ENCODE measurements at places on chromosomes 4 and X. TPM values are rescaled to one million over a fixed set of nuclear protein-coding genes. Genes with fewer than 3 reads are reported as not detected.

GRCh38 chr4:90542216-90542615, 415.0 kb downstream of the CCSER1 start:
- DNase-seq = no peak

- no peak for DNase-seq
Observed at GRCh38 chr4:34091451-34091850, 2152.9 kb downstream of the ARAP2 start.

Gene TMPRSS11A
- not detected for total RNA-seq

- no peak for DNase-seq
Observed at GRCh38 chr4:147578051-147578476, 39.1 kb upstream of the TMEM184C start.

- DNase-seq = no peak
Observed at GRCh38 chr4:2182994-2183393, 58.9 kb downstream of the HAUS3 start.

DNA sequence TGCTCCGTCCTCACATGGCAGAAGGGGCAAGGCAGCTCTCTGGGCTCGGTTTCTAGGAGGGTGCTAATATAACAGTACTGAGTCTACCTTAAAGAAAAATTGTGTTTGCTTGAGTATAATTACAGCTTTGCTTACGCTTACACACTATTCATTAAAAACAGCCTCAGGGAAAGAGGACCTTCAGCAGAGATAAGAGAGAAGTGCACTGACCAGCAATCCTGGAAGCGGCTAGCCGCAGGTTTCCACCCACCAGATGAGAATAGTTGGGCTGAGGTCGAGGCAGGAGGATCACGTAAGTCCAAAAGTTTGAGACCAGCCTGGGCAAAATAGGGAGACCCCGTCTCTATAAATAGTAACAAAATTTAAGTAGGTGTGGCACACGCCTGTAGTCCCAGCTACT, 15.2 kb upstream of the MRFAP1 start:
- no peak for DNase-seq

DNA sequence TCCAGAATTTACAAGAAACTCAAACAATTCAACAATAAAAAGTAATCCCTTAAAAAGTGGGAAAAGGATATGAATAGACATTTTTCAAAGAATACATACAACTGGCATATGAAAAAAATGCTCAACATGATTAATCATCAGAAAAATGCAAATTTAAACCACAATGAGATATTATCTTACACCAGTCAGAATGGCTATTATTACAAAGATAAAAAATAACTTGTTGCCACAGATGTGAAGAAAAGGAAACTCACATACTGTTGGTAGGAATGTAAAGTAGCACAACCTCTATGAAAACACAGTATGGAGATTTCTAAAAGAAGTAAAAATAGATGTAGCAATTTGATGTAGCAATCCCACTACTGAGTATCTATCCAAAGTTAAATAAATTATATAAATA, 65.1 kb upstream of the DIAPH2 start:
- no peak for DNase-seq

DNA sequence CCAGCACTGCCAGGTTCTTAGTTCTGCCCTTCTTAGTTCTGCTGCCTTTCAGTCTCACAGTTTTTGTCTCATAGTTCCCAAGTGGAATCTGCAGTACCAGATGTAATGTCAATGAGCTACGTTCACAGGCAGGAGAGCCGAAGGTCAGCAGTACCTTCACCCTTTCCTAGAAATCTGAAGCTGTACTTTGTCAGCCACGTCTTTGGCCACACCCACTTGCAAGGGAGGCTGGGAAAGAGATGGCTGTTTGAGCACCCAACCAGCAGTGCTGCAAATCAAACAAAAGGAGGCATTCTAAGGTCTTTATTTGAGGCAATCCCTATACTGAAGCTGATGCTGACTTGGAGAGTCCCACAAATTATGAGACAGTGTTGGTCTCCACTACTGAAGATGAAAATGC, 199.1 kb upstream of the NPY2R start:
- DNase-seq = no peak

Gene PABPC1L2A
- not detected for total RNA-seq

DNA sequence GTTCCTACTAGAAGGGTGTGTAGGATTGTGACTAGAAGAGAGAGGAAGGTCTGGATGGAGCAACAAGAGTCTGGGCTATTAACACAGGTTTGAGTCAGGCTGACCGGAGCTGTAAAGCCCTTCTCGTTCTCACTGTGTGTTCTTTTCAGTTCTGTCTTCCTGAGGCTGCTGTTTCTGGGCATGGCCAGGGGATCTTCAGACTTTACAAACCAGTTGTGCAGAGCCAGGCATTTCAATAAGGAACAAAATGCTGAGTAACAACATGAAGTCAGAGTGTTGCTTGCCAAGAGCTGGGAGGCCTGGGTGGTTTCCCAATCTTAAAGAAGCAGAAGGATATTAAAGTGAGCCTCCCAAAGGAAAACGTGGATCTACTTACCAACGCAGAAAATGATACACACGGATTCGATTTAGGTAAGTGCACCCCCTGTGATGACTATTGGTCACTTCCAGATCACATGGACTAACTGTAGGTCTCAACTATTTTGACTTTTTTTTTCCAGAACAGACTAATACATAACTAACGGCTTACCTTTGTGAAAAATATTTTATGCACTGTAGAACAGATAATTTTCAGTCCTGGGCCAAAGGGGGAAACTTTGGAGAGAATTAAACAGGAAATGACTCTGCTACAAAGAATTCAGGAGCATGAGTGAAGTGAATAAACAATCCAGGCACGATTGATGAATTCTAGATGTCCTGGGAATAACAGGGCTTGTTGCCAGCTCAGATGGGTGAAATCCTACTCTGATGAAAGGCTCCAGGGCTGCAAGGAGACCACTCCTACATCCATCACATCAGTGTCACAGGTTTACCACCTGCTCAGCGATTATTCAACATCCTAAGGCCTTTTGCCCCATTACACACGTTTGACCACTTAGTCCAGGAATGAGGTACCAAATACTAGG, 94.5 kb downstream of the ANXA3 start:
- no peak for DNase-seq

- DNase-seq = no peak
Observed at GRCh38 chrX:67619253-67619652, 75.4 kb downstream of the AR start.

GRCh38 chr4:165872461-165873297, at the start of gene TLL1:
Gene TLL1, plus strand, starts transcription at chr4:165873237. Its CDS starts 668 bp downstream, at chr4:165873905.
- DNase-seq = no peak

DNA sequence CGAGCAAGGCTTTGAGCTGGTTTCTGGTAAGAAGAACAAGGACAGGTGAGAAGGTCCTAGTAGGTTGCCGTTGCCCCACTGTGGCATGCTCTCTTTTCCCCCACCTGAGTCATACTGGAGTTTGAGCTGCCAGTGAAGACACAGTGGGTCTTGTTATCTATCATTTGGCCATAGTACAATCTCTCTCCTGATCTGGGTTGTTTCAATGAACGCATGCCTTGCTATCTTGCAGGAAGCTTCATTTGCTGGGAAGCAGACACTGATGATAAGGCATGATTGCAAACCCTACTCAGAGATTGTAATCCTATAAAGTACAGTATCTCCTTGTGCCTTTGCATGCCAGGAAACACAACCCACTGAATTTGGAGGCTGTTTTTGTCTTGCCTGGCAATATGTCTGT, 77.4 kb downstream of the CLNK start:
- DNase-seq = no peak

DNA sequence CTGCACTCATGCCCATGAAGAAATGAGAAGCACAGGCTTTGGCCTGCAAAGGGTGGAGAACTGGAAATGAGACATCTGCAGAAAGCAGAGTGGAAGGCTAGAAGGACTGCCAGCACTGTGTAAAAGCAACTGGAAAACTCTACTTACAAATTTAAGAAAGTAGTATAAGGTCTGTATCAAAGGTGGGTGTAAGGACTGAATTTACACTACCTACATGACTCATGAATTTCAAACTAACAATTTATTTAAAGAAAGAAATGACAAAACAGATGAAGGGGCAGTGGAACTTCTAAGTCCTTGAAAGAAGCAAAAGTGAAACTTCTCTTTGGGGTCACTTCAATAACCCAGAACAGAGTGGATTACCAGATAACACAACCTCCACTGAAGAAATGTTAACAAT, 71.2 kb downstream of the SLC10A7 start:
- DNase-seq = no peak

DNA sequence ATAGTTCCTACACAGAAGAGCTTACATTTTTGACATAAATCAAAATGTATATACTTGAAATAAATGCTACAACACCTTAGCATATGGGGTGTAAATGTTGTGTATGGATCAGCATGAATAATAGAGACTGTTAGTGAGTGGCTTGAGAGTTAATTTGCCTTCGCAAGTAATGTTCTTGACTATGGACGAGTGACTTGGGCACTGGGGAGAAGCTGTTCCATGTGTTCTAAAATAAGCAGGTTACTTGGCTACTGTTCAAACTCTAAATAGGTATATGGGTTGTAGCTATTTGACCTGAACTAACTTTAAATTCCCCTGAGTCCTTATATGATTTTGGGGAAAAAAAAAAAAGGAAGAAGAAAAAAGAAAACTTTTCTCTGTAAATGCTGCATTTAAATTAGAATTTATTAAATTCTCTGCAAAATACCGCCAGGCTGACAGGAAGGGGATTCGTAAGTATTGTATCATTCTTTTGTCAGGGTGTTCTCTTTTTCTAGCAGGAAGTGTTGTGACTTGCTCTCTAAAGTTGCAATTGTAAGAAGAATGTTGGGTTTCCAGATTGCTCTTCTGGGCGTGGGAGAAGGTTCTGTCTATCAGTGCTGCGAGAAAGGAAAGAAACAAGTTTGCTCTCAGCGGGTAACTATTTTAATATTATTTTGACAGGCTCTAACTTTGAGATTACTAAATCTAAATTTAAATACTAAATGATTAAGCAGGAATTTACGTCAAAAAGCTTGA, 32.2 kb downstream of the PLS3 start:
- DNase-seq = no peak

GRCh38 chrX:107684956-107685385, 56.7 kb downstream of the PRPS1 start:
- DNase-seq = no peak

GRCh38 chr4:81351654-81352445, 119.9 kb downstream of the RASGEF1B start:
- DNase-seq = peak; percentile 33

DNA sequence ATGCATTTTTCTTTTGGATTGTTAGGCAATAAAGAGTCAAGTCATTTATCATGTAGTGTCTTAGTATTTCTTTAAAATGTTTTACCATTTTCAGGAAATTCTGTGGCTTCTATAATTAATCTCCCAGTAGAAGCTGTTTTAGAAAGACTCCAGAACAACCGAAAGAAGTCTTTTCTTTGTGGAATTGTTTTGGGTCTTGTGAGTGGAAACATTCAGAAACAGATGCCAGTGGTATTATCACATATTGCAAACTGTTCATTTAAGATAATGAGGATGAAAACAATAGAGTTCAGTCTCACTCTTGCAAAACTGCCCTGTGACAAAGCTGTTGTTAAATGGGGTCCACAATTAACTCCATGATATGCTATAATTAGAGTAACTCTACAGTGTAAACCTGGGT, 211.2 kb upstream of the KIT start:
- no peak for DNase-seq

GRCh38 chr4:44448521-44449461, at the start of gene KCTD8:
Gene KCTD8, minus strand, starts transcription at chr4:44448809.
- no peak for DNase-seq

Gene OPRPN
- not detected for total RNA-seq

DNA sequence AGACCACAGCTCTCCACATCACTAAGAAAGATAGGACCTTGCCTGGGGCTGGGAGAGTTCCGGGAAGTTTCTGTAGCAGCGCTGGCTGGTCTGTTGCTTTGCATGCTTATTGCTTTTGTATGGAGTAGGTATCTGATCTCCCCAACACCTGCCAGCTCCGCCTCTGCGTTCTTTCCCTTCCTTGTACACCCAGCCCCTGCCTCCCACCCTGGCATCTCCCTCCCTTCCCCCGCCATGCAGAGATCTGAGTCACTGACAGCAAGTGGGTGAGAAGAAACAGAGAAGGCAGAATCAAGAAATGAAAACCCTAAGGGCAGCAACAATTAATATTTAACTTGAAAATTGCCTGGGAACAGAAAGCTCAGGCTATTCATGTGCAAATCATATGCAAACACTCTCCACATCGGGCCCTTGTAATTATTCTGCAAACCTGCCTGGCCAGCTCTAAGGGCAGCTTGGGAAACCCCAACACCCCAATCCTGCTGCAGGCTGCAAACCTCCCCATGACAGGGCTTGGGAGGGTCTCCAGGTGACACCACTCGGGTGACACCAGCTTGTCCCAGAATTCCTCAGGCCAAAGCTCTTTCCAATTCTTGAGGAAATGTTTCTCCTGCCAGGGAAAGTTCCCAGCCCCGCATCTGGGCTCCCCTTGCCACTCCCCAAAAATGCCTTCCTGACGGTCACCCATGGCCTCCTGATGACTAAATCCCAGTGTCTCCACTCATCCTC, 257.2 kb downstream of the FBXW7 start:
- DNase-seq = no peak

Gene FTSJ1
- total RNA-seq = 105 TPM

GRCh38 chrX:150262456-150262855, 100.7 kb upstream of the MAMLD1 start:
- DNase-seq = no peak

- no peak for DNase-seq
Observed at GRCh38 chr4:1806223-1806564, 13.1 kb downstream of the FGFR3 start.

DNA sequence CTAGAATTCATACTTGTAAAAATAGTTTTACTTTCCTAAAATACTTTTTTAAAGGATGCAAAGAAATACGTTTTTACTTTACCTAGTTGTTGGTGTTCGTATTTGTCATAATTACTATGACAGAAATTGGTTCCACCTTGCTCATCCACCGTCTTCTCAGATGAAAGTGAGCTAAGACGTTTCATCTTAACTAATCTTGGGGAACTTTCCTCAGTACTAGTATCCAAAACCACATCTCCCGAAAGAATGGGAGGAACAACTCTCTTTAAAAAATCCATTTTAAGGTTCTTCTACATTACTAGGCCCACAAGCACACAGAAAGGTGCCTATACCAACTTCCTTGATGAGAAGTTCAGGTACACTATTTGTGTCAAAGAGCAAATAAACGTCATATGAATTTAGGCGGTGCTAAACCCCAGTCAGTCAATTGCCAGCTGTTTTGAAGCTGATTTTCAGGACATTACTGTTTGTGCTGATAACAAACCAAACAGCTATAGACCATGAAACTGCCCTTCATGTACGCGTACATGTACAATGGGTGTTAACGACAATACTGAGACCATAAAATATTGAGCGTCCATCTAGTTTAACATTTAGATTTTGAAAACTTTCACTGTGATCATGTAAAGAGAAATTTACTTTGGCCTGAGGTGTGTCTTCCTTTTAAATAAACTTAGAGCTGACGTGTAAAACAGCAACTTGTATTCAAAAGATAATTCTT, 99.1 kb downstream of the FRYL start:
- DNase-seq = no peak

- DNase-seq = no peak
Observed at GRCh38 chrX:53262189-53262917, 19.0 kb downstream of the IQSEC2 start.
